Bronchial epithelial cell (primary cell): ENCODE measurements at places on chromosomes 1 and 21. TPM values are rescaled to one million over a fixed set of nuclear protein-coding genes. Genes with fewer than 3 reads are reported as not detected.
A peak's percentile ranks its signal among the peaks of the same experiment; 100 is the strongest.

DNA sequence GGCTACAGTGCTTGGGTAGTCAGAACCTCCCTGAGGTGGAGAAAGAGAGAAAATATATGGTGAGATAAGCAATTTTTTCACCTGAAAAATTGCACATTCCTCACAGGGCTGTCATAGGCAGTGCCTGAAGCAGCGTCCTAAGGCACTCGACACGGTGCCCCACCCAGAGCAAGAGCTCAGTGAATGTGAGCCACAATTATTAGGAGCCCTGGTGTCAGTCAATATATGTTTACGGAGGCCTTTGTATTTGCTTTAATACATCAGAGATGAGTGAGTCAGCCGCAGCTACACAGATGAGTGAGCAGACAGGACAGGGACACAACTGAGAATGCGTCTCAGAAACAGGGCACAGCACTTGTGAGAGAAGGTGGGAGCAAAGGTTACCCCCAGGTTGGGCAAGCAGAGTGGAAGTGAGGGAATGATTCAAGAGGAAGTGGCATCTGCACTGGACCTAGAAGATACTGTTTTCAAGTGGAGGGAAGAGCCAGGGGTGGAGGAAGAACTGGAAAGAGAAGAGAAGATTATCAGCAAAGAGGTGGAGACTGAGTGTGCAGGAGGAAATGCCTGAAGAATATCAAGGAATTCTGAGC lies 5.2 kb upstream of the PIGC start:
- peak; percentile 80 for DNase-seq

DNA sequence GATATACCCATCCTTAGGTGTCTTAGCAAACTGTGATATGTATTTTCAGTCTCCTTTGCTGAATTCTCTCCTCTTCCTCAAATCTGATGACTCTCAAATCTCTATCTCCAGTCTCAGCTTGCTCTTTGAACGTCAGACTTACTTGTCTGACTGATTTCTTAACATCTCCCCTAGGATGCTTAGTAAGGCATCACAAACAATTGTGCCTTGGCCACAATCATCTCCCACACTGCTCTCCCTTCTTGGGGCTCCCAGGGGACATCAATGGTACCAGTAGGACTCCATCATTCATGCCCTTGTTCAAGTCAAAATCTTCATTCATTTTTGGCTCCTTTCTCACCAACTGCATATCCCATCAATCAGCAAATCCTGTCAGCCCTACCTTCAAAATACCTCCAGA lies 42.0 kb downstream of the GNG12 start:
- DNase-seq: peak; percentile 50

DNA sequence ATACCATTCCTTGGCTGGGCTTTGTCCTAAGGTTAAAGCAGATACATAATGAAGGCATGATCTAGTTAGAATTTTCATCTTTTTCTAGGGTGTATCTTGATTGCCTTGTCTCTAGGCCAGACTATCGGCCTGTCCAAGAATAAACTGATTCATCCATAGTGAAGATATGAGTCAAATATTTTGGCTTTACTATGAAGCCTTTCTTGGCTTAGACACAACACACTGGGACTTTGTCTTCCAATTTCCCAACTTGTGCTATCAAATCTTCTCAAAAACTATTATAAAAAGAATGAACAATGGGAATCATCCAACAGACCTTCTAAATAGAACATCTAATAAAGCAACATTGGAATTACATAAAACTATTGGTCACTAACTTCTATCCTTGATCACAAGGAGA lies 64.8 kb downstream of the WARS2 start:
- peak; percentile 48 for DNase-seq

The LRRC52 gene
- total RNA-seq: not detected in 2 replicates

DNA sequence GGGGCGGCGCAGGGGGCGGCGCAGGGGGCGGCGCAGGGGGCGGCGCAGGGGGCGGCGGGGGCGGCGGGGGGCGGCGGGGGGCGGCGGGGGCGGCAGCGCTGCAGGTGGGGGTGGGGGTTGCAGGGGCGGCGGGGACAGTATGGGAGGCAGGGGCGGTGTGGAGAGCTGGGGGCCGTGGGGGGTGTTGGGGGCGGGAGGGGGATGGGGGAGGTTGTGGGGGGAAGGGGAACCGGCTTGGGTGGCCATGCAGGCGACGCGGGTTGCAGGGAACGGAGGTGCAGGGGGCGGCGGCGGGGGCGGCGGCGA lies 13.0 kb upstream of the SLC19A1 start:
- no peak for DNase-seq

The AGTRAP gene
- total RNA-seq: 48.4 and 55.3 TPM in 2 replicates

DNA sequence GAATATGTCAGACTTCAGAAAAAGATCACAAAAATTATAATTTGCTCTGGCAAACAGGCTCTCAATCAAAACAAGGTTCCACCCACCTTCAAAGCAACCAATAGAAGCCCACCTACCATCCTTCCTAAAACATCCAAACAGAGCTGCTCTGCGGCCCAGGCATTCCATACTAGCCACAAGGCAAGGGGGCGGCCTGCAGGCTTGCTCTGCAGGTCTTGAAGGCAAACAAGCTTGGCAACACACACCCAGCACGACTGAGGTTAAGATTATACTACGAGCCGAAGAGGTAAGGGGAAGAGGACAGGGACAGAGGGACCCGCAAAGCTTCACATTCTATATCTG lies 207.3 kb downstream of the SLC45A1 start:
- no peak for DNase-seq

DNA sequence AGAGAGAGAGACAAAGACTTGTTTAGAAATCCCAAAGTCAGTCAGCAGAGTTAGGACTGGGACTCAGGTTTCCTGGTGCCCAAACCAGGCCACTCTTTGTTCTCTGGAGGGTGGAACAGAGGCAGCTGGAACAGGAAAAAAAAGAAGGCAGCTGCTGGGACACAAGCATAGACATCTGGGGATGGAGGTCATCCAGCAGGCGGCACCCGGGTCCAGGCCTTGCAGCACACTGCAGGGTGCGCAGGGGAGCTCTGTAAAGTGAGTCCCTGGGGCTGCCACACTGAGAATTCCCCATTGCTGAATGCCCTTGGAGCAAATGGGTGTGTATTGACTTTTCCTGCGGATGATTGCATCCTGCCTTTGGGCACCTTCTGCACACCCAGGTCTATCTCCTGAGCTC lies 222.9 kb upstream of the CSF3R start:
- no peak for DNase-seq

DNA sequence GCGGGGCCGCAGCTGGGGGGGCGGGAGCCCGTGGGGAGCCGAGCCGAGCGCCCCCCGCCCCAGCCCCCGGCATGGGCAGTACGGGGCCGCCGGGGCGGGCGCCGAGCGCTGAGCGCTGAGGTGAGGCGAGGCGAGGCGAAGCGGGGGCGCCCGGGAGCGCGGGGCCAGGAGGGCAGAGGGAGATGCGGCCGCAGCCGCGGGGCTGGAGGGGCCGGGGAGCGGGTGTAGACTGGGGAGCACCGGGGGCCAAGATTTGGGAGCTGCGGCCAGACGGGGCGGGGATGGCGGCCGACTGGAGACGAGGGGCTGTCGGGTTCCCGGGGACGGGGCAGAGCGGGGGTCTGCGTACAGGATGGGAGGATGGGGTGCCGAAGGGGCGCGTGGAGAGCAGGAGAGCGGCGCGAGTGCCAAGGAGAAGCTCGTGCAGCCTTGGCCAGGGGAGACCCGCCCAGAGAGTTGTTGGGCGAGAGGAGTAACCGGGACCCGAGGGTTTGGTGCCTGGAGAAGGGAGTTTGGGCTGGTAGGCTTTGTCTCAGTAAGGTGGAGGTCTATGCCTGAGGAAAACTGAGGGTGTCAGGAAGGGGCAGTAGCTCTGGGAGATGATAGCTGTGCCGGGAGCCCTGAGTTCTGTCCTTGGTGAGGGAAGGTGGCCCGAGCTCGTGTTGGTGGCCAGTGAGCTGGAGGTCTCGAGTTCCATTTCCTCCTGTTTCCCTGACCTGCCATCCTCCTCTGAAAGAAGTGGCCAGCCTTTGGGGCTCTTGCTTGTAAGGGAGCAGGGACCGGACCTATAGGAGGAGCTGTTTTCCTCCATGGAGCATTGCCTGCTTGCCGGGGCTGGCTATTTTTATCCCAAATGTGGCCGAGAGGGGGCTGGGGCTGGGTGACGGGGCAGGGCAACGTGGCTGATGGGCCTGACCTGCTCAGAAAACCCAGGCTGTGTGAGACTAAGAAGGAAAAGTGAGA lies 539 bp downstream of the ATP8B2 start:
- DNase-seq: peak; percentile 61

DNA sequence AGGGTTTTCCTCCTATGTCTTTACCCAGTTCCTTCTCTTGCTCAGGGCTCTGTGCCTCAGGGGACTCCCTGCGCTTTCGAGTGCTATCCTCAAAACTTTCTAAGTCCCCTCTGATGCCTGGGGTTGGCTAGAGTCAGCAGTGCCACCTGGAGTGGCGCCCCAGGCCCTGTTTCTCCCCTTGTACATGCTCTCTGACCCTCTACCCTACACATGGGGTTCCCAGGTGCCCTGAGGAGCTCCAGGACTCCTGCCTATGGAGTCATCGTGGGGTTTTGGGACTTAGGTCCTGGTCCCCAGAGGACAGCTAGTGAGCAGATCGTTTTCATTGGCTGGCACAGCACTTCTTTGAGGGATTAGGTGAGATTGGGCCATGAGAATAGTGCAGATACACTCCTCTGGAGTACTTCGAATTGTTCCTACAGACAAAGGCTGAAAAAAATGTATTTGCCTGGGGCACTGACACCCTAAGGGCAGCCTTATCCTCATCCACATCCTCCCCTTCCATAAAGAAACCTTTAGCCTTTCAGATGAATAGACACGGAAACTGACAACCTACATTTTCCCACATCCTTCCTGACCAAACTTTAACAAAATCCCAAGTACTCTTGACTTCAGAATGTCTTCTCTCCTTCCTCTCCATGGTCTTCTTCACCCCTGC lies 41.5 kb downstream of the LGR6 start:
- no peak for DNase-seq

DNA sequence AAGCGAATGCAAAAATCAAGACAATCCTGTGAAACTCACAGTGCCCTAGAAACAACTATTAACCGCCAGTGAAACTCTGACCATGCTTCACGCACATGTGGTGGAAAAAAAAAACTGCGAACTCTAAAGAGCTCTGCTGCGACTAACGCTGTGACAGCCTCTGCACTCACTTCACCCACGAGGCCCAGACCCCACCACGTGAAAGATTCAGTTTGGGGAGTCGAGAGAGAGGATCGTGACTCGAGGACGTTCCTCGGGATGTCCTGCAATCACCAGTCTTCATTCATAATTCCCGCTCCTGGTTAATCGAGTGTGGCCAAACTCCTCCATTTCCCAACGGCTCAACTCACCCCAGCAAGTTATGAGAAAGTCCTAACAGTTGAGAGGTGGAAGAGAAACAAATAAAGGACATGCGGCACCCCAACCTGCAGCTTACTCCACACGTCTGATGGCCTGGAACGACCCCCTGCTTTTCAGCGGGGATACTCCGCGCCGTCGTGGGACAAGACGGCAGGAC lies 1.1 kb downstream of the SERBP1 start:
- DNase-seq: no peak

The SLC1A7 gene
- not detected in 2 replicates for total RNA-seq

- DNase-seq: no peak
These were observed 444.0 kb downstream of the PTPRC start for GRCh38 chr1:199082778-199083389.

The SHE gene
- under 0.01 TPM in 1 of 2 replicates, not detected in the other for total RNA-seq

- no peak for DNase-seq
These were observed 1646.7 kb upstream of the B3GALT2 start for GRCh38 chr1:194833111-194833510.

DNA sequence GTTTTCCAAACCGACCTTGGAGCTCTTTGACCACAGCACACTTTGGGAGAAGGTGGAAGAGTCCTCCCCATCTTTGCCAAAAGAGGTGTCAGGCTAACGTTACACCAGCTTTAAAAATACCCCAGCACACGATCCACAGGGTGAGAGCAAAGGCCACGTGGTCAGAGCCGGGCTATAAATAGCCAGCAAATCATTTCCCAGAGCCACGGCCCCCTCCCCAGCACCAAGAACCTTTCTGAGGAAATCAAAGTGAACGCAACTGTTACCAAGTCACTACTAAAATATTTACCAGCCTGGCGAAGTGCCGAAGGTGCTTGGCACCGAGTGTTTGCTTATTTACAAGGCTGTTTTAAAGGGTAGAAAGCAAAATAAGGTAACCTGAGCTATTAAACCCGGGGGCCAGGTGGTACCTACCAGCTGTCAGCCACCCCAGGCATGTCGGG lies 72.4 kb downstream of the CASZ1 start:
- DNase-seq: peak; percentile 49

- peak; percentile 56 for DNase-seq
These were observed 12.1 kb upstream of the GBP6 start for GRCh38 chr1:89351597-89352311.

- peak; percentile 53 for DNase-seq
These were observed 26.7 kb upstream of the COL16A1 start for GRCh38 chr1:31730336-31731048.

DNA sequence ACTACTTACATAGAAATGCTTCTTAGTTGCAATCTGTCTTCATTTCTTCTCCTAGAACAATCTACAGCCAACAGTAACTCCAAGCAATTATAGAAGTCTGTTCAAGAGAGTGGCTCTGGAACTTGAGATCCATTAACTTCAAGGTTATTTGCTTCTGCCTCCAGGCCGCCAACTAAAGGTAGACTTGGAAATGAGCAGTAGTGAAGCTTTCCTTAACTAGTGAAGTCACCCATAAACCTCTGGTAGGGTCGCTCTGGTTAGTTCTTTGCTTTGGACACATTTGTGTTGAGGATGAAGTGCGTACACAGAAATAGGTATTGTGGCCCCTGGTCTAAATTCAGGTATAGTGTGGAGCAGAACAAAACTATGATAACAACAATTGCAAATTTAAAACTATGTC lies 809.9 kb upstream of the RGS18 start:
- no peak for DNase-seq

DNA sequence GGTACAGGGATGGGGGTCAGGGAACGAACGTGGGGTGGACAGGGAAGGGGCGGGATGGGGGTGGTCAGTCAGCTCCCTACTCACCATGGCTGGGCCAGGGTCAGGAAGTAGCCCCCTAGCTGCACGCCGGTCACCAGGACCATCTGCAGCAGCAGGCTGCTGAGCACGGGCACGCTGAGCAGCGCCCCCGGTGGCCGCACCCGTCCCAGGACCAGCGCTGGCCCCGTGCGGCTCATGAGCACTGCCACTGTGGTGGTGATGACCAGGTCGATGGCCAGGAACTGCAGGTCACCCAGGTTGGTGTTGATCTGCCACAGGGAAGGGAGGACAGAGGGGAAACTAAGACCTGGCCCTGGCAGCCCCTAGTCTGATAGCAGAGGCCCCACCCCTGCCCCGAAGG lies 6.5 kb upstream of the MFAP2 start:
- no peak for DNase-seq

DNA sequence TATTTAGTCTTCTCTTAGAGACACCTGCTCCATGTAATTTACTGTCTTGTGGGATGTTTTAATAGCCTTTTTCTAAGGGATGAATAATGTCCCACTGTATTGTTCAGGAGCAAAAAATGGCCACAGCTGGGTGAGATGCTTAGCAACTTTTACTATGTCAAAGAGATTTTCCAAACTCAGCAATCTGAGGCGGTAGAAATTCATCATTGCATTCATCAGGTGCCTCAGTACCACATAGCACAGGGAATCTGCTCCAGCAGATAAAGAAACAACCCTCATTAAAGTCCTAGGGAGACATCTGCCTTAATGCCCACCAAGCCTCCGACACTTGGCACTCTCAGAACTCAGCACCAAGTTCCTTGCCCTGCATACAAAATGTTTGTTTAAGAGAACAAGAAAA lies 266.9 kb downstream of the SIPA1L2 start:
- no peak for DNase-seq

GRCh38 chr21:14046401-14046800 lies 164.4 kb downstream of the LIPI start:
- DNase-seq: no peak

The FCGR3A gene
- not detected in 2 replicates for total RNA-seq
